ENCODE measurements at places on chromosomes 5 and 9.

DNA sequence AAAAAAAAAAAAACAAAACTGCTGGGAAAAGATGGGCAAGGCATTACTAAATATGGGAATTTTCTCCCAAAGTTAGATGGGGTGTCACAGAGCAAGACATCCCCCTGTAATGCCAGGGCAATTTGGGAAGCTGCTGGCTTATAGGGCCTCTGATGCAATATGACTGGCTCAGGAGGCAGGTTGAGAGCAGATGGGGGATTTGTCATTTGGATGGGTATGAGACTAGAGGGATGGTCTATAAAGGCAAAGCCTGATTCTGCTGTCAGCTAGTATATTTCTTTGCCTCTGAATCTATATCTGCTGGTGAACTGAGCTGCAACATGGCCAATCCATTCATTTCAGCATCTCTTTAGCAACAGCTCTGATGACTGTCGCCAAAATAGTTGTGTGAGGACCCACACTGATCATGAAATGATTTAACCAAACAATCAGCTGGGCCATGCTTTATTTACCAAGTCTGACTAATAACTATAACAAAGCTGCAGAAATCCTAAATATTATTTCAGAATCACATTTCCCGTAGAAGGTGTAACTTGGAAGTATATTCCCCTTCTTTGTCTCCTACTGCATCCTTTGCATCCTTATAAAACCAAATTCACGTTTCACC, 455.1 kb upstream of the ZNF608 start:
- no peaks in the 10 kb centered on the region for H3K27me3 ChIP-seq
- no peak for DNase-seq
- no peaks in the 10 kb centered on the region for H3K36me3 ChIP-seq
- H3K4me3 ChIP-seq = no peak overlapping the region
- H3K27ac ChIP-seq = no peak overlapping the region

- no peak overlapping the region for H3K4me3 ChIP-seq
- DNase-seq = no peak
- H3K36me3 ChIP-seq = no peaks in the 10 kb centered on the region
- H3K27ac ChIP-seq = no peak overlapping the region
- H3K4me1 ChIP-seq = no peaks in the 10 kb centered on the region
- H3K27me3 ChIP-seq = no peaks in the 10 kb centered on the region
These were observed 456.9 kb downstream of the BNC2 start for GRCh38 chr9:16413509-16414016.

GRCh38 chr5:76556511-76557221, 66.5 kb downstream of the F2RL2 start:
- no peaks in the 10 kb centered on the region for H3K36me3 ChIP-seq
- H3K27me3 ChIP-seq = no peaks in the 10 kb centered on the region
- DNase-seq = no peak

- no peaks in the 10 kb centered on the region for H3K4me1 ChIP-seq
- peaks cover 3% of the 10 kb centered on the region for H3K27me3 ChIP-seq
- H3K4me3 ChIP-seq = no peak overlapping the region
- no peak overlapping the region for H3K27ac ChIP-seq
These were observed 475.2 kb upstream of the BRINP1 start for GRCh38 chr9:119844431-119844830.

- H3K27ac ChIP-seq = no peak overlapping the region
- no peaks in the 10 kb centered on the region for H3K36me3 ChIP-seq
- no peak overlapping the region for H3K4me3 ChIP-seq
These were observed 30.8 kb upstream of the UNC5A start for GRCh38 chr5:176779537-176779936.

GRCh38 chr9:89648247-89649000, 43.6 kb downstream of the GADD45G start:
- H3K27me3 ChIP-seq = peaks cover 14% of the 10 kb centered on the region
- no peak overlapping the region for H3K27ac ChIP-seq
- DNase-seq = no peak
- no peaks in the 10 kb centered on the region for H3K4me1 ChIP-seq
- no peaks in the 10 kb centered on the region for H3K36me3 ChIP-seq

DNA sequence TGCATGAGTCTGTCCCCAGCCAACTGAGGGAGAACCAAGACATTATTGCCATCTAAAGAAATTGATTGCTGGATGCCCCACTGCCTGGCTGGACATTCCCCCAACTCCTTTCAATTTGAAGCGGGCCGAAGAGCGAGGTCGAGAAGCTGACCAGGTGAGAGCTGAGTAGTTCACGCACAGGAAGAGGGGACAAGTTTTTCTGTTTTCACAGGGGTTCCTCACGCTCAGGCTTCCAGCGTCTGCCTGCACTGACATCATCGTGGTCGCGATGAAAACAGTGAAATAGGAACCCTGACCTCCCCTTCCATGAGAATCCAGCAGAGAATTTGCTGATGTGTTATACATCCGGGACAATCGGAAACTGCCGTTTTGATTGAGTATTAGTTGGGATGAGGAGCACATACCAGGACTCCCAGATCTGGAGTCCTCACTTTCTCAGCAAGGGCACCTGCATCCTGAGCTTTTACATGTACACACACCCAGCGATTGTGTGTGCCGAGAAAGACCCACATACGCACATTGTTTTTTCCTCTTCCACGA, 3.1 kb upstream of the DMRT3 start:
- no peaks in the 10 kb centered on the region for H3K36me3 ChIP-seq
- peaks cover 6% of the 10 kb centered on the region for H3K27me3 ChIP-seq
- no peak for DNase-seq
- peaks cover 69% of the 10 kb centered on the region for H3K4me1 ChIP-seq
- no peak overlapping the region for H3K4me3 ChIP-seq
- no peak overlapping the region for H3K27ac ChIP-seq

GRCh38 chr9:19690128-19690527, 98.7 kb downstream of the SLC24A2 start:
- no peak overlapping the region for H3K27ac ChIP-seq
- H3K4me1 ChIP-seq = no peaks in the 10 kb centered on the region
- H3K4me3 ChIP-seq = no peak overlapping the region
- H3K36me3 ChIP-seq = no peaks in the 10 kb centered on the region

- no peaks in the 10 kb centered on the region for H3K4me1 ChIP-seq
- H3K27me3 ChIP-seq = no peaks in the 10 kb centered on the region
- no peaks in the 10 kb centered on the region for H3K36me3 ChIP-seq
- no peak overlapping the region for H3K4me3 ChIP-seq
- H3K27ac ChIP-seq = no peak overlapping the region
These were observed 1.5 kb upstream of the GLRA1 start for GRCh38 chr5:151926188-151926587.

Measured in esophagus squamous epithelium (tissue), 5 donors.